ENCODE measurements at places on chromosomes 5 and 9.

GRCh38 chr9:98081477-98082219 is 25.1 kb downstream of the NANS start:
- DNase-seq, result no peak

- DNase-seq, result no peak
These were observed 594.6 kb upstream of the FAM174A start for GRCh38 chr5:99940540-99940939.

DNA sequence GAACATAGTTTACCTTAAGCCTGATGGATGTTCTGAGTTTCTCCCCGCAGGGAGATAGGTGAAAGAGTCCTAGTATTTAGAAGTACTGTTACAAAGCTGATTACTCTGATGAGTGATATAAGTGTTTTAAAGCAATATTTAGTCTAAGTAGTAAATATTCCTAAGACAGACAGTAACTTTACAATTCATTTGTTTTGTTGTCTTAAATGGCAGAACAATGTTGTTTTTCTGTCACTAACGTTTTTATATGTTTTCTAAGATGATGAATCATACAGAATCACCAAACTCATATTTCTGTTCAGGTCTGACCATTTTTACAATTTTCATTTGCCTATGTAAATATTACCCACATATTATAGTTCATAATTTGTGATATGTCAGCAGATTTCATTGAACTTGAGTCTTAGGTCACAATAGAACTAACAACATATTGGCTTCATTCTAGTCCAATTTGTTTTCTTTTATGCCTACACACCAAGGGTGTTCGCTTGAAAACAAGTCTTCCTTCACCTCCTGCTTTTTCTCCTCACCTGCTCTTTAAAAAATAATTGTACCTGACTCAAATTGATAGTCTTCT is 30.6 kb downstream of the MAP3K1 start:
- no peak for DNase-seq

GRCh38 chr9:3909966-3910650 is 384.3 kb upstream of the RFX3 start:
- DNase-seq, result no peak

GRCh38 chr5:43256261-43256966 is 56.8 kb downstream of the HMGCS1 start:
- DNase-seq, result no peak

GRCh38 chr9:124906966-124907365 is 33.9 kb downstream of the GOLGA1 start:
- DNase-seq, result no peak

DNA sequence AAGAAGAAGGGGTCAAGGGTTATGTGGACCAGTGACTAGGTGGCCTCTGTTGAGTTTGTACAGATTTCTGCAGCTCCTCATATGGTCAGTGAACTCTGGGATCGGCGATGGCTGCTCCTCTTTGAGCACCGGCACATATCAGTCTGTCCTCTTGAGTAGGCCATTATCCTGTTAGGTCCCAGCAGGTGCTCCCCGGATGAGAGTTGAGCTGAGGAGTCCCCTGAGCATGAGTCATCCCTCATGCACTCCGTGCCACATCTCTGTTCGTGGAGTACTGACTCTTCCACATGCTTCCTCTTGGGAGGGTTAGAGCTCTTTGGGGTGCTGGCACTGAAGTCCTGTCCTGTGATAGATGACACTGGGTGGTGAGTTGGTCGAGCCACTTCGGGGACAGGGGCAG is 143.7 kb downstream of the PTTG1 start:
- DNase-seq, result no peak

- DNase-seq, result no peak
These were observed 93.1 kb downstream of the NUDT12 start for GRCh38 chr5:103469288-103470040.

DNA sequence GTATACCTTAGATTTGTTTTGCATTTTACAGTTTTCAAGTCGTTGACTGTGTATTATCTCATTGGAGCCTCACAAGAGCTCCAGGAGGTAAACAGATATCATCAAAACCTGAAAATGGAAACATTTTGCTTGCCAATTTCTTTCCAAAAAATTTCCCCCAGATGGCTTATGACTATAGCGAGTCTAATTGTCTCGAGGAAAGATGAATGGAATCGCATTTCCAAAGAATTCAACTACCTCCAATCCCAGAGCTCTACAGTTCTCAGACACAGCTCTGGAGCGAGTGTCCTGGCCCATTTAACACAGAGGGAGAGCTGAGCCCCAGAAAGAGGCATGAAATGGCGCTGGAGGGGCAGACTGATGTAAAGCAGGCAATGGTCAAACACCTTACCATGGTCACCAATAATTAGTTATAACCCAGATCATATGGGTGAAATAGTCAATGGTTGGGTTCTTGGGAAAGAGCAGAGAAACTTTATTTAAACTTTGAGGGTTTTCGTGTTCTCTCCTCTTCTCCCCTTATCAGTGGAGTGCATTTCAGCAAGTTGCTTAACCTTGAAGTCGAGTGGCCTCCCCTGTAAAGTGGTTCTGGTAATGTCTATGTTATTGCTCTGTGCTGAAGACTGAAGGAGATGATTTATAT is 168.2 kb downstream of the ZDHHC21 start:
- no peak for DNase-seq

DNA sequence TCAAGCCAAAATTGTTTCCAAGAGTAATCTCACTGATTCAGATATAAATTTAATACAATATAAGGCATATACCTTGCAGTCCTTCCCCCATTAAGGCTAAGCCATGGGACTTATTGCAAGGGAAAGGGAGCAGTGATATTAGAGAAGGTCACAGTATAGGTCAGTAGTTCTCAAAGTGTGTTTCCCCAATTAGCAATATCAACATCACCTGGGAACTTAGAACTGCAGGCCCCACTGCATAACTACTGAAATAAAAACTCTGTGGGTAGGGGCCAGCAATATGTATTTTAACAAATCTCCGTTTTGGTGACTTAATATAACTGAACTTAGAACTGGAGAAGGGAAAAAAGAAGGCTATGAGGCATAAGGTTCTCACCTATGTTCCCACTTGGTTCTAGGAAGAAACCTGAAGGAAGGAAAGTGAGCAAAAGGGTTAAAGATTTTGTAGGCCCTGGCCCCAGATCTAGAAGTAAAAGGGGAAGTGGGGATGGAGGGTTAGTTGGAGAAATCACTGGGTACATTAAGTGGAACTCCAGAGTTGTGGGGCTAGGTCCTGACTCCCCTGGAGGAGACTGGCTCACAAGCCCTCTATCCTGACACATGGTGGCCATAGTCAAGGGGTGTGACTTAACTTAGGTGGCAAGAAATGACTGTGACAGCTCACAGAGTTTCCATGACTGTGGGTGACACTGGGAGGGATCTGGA is 40.7 kb downstream of the WDR36 start:
- no peak for DNase-seq

DNA sequence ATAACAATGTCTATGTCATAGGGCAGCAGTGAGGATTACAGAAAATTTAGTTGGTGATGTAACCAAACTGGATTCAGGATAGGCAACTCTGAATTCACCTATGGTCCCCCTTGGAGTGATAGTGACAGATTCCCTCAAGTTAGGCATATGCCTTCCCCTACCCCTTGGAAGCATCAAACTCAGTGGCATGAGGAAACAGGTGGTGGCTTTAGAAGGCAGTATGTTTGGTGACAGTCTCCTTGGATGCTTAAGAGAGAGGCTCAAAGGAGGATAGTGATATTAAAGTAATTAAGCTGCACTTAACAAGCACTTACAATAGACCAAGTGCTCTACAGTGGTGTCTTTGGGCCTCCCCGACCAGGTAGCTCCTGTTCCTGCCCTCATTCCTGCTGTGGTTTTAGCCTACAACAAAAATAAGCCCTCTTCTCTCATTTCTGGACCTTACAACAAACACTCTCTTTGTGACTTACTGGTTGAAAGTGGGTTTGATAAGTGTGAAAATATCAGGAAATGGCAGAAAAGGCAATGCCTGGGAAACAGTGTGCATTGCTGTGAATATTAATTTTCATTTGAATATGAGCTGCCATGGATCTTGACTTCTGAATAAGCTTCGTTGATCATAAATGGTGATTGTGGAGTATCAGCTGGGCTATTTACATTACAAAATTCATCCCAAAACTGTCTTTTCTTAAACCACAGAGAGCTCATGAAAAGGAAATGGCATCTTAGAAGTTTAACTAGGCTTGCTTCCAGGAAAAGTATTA is 29.2 kb downstream of the NR4A3 start:
- no peak for DNase-seq

Data from sciatic nerve (tissue), 2 donors.